ENCODE measurements at places on chromosomes 4 and X. TPM values are rescaled to one million over a fixed set of nuclear protein-coding genes. Genes with fewer than 3 reads are reported as not detected.

DNA sequence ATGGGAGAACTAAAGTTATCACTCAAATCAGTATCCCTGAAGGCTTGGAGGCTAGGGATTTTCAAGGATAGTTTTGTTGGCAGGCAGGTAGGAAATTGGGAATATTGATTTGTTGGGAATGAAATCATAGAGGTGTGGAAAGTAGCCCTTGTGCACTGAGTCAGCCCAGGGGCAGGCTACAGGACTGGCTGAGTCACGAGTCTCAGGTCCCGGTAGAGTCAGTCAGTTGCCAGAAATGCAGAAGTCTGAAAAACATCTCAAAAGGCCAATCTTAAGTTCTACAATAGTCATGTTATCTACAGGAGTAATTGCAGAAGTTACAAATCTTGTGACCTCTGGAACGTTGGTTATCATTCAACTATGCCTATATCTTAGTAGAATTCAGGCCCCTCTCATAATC lies 153.1 kb downstream of the GC start:
- H3K27me3 ChIP-seq, result no peaks in the 10 kb centered on the region
- no peaks in the 10 kb centered on the region for H3K4me1 ChIP-seq
- no peak overlapping the region for H3K27ac ChIP-seq
- DNase-seq, result no peak
- H3K4me3 ChIP-seq, result no peak overlapping the region
- no peaks in the 10 kb centered on the region for H3K36me3 ChIP-seq

- no peaks in the 10 kb centered on the region for H3K4me1 ChIP-seq
- H3K27me3 ChIP-seq, result no peaks in the 10 kb centered on the region
These were observed 82.2 kb downstream of the FNIP2 start for GRCh38 chr4:158850800-158851644.

DNA sequence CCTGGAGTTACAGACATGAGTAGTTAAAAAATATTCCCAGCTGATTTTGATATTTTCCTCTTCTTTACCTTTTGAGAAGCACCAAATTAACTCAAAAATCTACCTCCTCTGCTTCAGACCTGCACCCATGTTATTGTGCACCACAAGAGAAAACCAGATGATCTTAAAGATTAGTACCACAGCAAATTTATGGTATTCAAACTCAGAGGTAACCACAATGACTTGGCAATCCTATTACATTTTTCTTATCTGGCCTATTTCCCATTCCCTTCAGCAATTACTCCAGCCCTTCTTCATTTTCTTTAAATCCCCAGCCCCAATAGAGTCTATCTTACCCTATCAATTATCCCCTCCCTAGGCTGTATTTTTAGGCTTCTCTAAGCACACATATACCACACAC lies 535.1 kb downstream of the FAT4 start:
- H3K27ac ChIP-seq, result peak overlapping the region; percentile 46
- no peaks in the 10 kb centered on the region for H3K27me3 ChIP-seq
- H3K36me3 ChIP-seq, result no peaks in the 10 kb centered on the region
- DNase-seq, result no peak

Gene IL3RA
- not detected for polyA plus RNA-seq

Gene HSFX4
- polyA plus RNA-seq, result not detected

Gene CLDN34
- polyA plus RNA-seq, result not detected

Gene CT45A10
- polyA plus RNA-seq, result not detected

Data from SK-N-SH (cell line).